ENCODE measurements at places on chromosomes 2 and 18. TPM values are rescaled to one million over a fixed set of nuclear protein-coding genes. Genes with fewer than 3 reads are reported as not detected.

GRCh38 chr18:12520442-12520992 lies 112.8 kb downstream of the PRELID3A start:
- DNase-seq = no peak

UGT1A6 gene
- 0.77 TPM for polyA plus RNA-seq

FSHR gene
- 0.40 TPM for polyA plus RNA-seq

- DNase-seq = no peak
Observed at GRCh38 chr2:158179660-158180059, 78.0 kb downstream of the UPP2 start.

GRCh38 chr2:191122638-191123294 lies 28.0 kb downstream of the STAT4 start:
- no peak for DNase-seq

GRCh38 chr18:48769006-48769636 lies 181.6 kb downstream of the SMAD7 start:
- DNase-seq = no peak

All from hepatocyte (in vitro differentiated cells).